ENCODE measurements at places on chromosomes 3 and 15.

DNA sequence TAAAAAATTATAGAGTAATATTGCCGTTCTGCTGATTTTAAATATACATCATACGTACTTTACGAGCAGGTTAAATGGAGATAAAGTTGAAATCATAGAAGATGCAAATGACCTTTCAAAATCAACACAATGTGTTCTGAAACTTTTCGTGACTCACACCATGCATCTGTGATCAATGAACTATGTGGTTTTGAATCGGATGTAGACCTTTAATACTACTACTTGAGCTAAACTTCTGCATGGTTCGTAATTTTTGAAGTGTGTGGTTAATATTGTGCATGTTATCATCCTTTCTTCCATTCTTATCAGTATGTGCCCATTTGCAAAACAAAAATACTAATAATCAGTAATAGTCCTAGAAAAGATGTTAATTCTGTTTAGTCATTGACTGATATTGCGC is 58.9 kb downstream of the GASK1A start:
- DNase-seq, result no peak

DNA sequence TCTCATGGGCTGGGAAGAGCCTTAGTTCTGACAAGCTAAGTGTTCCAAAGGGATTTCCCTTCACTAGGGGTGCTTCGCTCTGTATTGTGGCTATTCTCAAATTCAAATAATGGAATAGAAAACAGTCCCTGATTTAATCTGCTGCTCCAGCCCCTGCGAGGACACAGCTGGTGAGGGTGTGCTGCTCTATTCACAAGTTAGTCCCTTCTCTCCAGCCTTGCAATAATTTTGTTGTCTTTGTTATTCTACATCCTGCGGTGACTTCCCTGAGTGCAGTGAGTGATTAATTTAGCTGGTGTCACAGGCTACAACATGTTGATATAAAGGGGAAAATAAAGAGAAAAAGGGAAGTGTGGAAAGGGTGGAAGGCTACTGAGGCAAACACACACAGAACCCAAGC is 180.5 kb upstream of the VEPH1 start:
- DNase-seq, result no peak

GRCh38 chr3:150519026-150519425 is 27.3 kb downstream of the SERP1 start:
- no peak for DNase-seq

GRCh38 chr3:36600404-36600803 is 163.9 kb downstream of the DCLK3 start:
- no peak for DNase-seq

GRCh38 chr3:13500133-13500885 is 20.2 kb downstream of the HDAC11 start:
- DNase-seq, result no peak

GRCh38 chr15:34374816-34375215 is 7.8 kb upstream of the LPCAT4 start:
- no peak for DNase-seq

DNA sequence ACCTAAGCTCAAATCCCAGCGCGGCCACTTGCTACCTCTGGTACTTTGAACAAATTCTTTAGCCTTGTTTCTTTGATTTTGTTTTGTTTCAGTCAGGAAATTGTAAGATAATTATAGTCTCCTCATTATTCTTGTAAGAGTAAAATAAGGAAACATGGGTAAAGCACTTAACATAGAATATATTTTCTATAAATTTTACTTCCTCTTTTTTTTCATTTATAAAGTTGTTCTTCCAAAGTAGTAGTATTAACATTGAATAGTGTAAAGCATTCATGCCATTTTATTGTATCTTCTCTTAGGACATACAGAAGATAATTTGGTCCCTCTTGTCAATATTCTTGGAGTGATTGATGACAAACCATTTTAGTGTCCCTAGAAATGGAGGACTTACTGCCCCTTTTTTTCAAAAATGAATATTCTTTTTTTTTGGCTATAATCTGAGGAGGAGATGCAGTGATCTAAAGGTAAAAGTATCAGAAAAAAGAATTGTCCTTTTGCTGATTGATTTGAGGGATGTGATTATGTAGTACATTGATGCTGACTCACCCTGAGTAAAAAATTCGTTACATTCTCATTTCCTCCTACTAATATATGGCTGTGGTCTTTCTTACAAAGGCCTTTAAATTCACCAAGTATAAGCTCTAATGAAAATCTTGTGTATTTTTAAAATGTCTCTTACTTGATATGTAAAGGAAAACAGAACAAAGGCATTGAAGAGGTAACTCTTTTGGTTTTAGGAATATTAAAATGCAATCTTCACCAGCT is 51.0 kb downstream of the ALCAM start:
- DNase-seq, result no peak

DNA sequence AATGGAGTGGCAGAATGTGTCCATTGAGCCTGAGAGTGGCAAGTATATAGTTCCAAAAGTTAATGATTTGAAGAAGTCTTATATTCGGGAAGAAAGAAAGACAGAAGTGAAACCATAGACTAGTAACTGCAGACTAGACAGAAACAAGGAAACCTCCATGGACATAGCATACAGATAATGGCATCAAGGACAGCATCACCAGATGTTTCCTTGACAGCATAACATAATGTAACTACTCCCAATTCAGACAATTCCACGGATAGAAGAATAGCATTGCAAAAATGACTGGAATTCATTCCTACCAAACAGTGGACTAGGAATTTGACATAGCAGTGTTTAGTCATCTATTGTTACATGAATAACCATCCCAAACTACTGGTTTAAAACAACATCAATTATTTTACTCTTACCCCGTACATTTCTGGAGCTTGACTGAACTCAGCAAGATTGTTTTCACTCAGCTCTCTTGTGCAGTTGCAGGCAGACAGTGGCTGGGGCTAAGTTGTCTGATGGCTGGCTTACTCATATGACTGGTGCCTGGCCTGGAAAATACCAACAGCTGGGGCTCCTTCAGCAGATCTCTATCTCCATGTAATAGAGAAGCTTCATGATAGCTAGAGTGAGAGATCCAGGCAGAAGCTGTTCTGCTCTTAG is 109.7 kb upstream of the GADL1 start:
- no peak for DNase-seq

DNA sequence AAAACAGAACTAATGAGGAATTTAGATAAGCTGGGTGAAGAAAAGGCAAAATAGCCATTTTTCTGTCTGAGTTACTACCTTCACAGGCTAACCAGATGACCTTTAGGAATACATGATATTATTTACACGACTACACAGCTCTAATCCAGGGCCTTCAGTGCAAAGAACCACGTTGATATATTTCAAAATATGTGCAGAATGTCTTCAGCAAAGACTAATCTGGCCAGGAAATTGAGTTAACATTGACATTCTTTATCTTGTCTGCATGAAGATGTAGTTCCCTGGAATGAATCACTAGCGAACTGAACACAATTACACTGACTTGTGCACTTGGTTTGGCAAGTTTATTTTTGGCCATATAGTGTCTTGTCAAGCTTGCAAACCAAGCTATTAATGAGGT is 41.5 kb downstream of the PDHB start:
- no peak for DNase-seq

DNA sequence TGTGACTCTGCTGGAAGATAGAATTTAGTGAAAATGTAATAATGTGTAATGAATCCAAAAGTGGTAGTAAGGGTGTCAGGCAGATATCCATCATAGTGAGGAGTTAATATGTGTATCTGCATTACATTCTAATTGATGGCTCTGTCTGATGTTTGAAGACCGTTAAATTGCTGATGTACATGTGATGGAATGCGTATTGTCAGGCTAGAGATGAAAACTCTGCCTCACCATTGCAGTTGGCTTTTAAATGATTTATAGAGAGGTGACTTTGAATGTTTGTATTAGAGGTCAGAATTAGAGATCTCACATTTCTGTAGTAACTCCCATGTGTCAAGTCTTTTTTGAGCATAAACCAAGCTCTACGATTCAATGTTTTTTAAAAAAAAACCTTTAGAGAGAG is 234.6 kb downstream of the NAALADL2 start:
- DNase-seq, result no peak

DNA sequence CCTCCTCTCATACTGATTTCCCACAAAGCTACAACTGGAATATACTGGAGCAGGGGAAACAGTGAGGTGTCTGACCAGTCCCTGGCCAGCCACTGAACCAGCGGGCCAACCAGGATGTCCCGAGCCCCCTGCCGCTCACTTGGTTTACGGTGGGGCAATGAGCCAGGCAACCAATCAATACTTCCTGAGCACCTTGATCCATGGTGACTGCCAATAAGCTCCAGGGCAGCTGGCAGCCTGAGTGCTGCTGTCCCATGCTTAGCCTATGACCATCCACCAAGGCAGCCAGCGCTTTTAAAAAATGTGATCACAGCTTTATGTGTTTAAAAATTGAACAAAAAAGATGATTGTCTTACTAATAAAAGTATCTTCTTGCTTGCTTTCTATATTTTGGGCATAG is 4.2 kb downstream of the SCN10A start:
- no peak for DNase-seq

GRCh38 chr15:74411686-74412085 is 22.1 kb downstream of the SEMA7A start:
- DNase-seq, result no peak

- DNase-seq, result no peak
Observed at GRCh38 chr3:24437326-24437725, 57.3 kb downstream of the THRB start.

- no peak for DNase-seq
Observed at GRCh38 chr15:63712828-63713520, 115.8 kb downstream of the FBXL22 start.

DNA sequence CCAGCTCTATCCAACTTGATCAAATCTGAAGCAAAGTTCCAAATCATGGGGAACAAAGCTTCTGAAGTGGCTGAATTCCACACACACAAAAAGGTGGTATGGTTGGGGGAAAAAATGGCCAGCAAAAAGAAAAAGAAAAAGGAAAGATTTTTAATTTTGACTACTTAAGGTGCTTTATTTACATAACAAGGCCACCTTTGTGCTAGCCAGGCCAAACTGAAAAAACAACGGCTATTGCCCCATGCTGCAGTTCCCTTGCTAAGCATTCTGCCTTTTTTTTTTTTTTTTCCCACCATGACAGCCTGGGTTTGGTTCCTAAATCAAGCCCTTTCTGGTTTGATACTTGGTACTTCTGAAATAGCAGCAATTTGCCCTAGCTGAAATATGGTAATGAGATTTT is 66.5 kb upstream of the DAZL start:
- DNase-seq, result no peak

- no peak for DNase-seq
Observed at GRCh38 chr3:114499976-114500375, 206.1 kb downstream of the TIGIT start.

- no peak for DNase-seq
Observed at GRCh38 chr3:32531010-32531647, 28.5 kb upstream of the CMTM6 start.

DNA sequence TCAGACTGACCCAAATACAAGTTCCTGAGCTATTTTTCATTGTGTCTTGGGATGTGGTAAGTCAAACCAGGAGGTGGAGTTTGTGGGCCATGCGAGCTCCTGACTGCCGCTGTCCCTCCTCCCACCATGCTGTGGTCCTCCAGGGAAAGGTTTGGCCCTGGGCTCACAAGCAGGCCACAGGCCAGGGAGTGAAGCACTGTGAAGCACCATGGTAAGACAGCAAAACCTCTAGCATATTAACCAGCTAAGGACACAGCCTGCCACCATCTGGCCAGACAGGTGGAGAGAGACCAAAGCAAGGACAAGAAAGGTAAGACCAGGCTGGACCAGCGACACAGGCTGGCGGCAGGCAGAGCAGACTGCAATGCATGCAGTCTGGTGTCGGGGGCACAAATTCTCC is 15.3 kb downstream of the RAB43 start:
- no peak for DNase-seq

DNA sequence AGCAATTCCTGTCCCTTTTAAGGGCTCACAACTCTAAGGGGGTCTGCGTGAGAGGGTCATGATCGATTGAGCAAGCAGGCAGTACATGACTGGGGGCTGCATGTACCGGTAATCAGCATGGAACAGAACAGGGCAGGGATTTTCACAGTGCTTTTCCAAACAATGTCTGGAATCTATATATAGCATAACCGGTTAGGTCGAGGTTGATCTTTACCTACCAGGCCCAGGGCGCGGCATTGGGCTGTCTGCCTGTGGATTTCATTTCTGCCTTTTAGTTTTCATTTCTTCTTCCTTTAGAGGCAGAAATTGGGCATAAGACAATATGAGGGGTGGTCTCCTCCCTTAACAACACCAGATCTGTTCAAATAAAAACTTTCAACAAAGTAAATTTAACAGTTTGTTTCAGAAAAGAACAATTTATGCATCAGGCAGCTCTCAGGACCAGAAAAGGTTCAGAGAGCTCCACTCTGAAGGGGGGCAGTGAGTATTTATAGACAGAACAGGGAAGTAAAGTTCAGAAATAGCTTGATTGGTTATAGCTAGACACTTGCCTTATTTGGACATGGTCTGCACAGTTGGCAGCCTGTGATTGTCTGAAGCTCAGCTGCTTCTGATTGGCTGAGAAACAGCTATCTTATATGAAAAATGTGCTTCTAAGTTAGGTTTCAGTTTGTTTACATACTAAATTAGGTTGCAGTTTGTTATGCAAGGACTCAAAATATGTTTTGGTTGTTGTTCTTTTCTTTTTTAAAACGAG is 17.2 kb upstream of the B4GALT4 start:
- DNase-seq, result no peak

- no peak for DNase-seq
Observed at GRCh38 chr3:61464518-61465140, 96.7 kb upstream of the PTPRG start.

- no peak for DNase-seq
Observed at GRCh38 chr15:83699028-83699427, 45.1 kb downstream of the ADAMTSL3 start.

DNA sequence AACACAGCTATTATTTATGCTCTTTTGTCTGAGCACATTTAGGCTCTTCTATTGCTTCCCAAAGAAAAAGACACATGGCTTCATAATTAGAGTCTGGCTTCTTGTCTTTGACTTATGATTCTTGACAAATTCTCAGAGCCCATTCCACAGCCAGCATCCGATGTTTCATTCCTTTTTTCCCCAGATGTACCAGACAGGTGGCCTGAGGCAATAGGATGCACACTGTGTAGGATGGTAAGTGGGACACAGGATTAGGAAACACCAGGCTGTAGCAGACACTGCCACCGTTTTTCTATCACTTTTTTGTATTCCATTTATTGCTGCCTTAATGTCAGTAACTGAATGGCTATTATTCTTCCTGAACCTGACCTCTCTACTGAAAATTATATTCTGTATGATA is 188.9 kb upstream of the CDIN1 start:
- no peak for DNase-seq

DNA sequence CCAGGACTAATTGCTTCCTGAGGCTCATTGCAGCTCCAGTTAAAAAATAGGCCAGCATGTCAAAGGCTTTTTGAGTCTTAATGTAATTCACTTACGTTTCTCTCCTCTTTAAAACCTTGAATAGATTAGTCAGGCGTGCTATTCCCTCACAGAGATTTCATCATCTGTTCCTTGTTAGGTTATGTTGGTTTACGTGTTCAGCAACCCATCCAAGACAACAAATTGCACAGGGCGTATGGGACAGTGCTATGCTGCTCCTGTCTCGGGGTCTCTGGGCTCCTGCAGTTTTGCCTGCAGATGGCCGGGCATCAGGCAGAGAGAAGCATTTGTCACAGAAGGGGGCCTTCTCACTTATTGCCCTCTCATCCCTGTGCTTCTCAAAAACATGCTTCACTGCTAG is 117.1 kb downstream of the CHDH start:
- no peak for DNase-seq
